ENCODE measurements at places on chromosomes 16 and 17.

DNA sequence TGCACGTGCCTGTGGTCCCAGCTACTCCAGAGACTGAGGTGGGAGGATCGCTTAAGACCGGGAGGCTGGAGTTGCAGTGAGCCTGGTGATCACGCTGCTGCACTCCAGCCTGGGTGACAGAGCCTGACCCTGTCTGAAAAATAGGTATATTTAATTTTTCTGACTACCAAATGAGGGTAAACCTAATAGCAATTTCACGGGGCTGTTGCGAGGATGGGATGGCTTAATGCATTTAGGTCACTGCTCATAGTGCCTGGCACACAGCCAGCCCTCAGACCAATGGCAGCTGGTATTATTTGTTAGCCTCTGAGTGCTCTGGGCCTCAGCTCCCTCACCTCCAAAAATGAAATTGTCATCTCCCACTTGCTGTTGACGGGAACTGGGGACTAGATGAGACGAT is 5.9 kb upstream of the CDIP1 start:
- no peak for DNase-seq

- DNase-seq, result no peak
These were observed 2.6 kb downstream of the KAT2A start for GRCh38 chr17:42118545-42118944.

GRCh38 chr16:4938683-4939030 is 1.7 kb upstream of the PPL start:
- peak; percentile 33 for DNase-seq

DNA sequence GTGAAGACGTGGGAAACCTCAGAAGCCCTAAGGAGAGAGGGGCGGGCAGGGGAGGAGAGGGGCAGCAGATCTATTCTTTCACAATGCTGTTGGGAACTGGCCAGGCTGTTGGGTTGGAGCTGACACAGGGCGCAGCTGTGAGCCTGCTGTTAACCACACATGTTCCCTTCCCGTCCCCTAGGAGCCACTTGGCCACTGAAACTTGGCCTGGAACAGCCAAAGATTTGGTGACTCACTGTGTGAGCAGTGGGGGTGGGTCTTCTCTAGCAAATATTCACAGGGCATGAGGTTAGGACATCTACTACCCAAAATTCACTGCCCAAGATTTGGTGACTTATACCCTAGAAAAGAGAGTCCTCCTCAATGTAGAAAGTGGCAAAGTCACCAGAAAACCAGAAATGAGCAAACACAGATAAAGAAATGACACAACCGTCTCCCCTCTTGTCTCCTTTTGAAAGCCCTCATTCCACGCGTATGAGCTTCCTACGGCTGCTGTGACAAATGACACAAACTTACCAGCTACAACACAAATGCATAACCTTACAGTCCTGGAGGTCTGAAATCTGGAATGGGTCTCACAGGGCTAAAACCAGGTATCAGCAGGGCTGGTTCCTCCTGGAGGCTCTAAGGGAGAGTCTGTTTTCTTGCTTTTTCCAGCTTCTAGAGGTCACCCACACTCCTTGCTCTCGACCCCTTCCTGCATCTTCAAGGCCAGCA is 6.3 kb downstream of the TBC1D16 start:
- peak; percentile 45 for DNase-seq

Data from Ammon's horn (tissue), 1 donor.